Ammon's horn (tissue), 1 donor: ENCODE measurements at places on chromosomes 12 and 14.

DNA sequence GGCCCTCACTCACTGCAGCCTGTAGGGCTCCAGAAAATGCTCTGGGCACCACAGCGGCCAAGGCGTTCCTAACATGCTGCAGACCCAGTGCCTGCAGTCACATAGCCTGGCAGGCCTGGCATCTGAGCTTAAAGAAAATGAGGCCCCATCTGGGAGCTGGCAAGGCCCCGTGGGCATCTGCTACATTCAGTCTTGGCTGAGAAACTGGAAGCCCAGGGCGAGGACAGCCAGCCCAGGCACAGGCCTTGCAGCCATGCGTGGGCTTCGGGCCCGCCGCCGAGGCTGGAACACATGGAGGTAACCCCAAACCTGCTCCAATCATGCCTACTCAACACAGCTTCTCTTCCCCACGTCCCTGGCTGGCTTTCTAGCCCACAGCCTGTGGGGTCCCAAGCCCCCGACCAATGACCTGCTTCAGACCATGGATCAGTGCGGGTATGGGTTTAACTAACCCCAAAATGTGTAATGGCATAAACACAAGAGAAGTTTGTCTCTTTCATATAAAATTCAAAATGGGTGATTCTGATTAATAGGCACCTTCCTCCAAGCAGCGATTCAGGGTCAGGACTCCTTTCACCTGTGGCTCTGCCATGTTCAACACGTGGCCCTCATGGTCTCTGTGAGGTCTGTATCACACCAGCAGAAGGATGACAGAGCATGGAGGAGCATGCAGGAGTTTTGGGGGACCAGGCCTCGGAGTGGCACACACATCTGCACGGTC, 6.4 kb downstream of the NGB start:
- no peak for DNase-seq

DNA sequence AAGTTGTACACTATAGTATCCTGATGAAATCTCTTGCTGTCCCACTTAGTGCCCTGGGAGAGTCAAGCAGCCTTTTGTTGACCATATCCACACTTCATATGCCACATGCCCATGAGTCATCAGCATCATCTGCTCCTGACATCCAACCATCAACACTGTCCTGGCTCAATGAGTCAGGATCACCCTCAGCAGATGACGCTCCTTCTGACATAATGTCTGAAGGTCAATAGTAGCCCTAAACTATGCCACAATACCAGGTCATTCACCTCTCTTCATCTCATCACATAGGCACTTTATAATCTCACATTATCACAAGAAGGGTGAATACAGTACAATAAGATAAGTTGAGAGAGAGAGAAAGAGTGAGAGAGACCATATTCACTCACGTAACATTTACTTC, 369.0 kb upstream of the FAR2 start:
- DNase-seq: no peak

GRCh38 chr14:89983375-89983774, 27.6 kb downstream of the TDP1 start:
- no peak for DNase-seq

- DNase-seq: no peak
Measured at GRCh38 chr12:132740652-132741051, 21.0 kb downstream of the ANKLE2 start.

GRCh38 chr12:111268738-111269572, 99.9 kb downstream of the PHETA1 start:
- DNase-seq: no peak

- DNase-seq: no peak
Measured at GRCh38 chr14:58951143-58951542, 237.3 kb upstream of the DAAM1 start.
